ENCODE measurements at places on chromosomes 7 and 10.

DNA sequence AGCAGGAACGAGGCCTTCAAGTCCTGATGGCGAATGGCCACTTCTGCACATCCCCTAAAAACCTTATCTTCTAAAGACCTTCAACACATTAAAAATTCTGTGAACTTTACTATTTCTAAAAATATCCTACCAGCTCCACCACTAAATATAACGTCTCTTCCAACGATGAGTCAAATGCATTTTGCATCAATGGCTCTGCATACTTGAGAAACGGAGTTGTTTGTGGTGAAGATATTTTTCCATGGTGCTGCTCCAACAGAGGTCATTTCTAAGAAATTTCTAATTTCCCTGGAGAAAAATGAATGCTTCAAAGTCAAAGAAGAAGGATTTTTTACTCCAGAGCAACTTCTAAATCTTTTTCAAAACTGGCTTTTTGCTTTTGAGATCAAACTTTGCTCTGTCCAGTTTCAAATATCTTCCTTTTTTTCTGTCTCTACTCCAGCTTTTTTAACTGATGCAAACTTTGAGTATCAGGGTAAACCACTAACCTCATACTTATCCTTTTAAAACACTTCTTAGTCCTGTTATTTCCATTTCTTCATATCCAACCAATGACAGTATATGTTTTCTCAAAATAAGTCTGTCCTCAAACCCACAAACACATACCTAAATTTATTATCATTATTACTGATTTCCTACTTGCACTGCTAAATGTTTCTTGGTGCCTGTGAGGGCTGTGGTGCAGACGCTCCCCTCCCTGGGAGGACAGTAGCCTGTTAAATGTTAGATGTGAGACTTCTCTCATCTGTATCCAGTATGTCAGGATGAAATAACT, 258.1 kb downstream of the KLF6 start:
- DNase-seq, result peak; percentile 89

DNA sequence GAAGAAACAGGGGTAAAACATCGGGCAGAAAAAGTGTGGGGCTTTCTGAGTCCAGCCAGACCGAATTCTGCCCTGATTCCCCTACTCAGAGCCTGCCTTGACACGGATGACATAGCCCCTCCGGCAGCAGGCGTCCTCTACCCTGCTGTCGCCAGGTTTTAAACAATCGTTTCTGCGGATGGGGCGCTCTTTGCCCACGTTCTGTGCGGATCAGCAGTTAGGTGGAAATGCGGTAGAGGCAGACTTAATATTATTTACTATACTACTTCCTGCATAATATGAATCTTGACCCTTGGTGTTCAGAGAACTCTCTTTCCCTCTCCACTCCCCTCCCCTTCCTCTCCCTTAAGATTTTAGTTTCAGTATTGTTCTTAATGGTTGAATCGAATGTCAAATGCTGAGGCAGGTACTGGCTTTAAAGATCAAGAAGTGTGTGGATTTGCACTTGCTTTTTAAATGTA, 2.4 kb downstream of the GATA3 start:
- DNase-seq, result no peak

GRCh38 chr10:109411917-109412316, 511.4 kb downstream of the XPNPEP1 start:
- DNase-seq, result no peak

GRCh38 chr7:71925663-71926062, 486.5 kb downstream of the CALN1 start:
- DNase-seq, result no peak

DNA sequence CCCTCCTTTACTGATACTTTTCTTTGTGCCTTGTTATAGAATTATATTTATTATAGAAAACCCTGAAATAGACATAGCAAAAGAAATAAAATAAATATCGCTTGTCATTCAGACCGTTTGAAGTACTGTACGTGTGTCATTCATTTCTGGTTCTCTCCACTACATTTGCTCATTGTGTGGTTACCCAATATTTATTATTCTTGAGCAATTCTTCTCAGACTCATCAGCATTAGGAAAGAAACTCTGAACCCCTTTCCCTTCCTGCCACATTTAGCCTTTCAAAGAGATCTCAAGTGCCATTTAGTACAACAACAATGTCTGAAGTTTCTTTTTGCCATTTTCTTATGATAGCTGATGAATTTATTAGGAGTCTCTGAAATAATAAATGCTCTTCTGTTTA, 154.1 kb downstream of the KIAA1217 start:
- peak; percentile 37 for DNase-seq

DNA sequence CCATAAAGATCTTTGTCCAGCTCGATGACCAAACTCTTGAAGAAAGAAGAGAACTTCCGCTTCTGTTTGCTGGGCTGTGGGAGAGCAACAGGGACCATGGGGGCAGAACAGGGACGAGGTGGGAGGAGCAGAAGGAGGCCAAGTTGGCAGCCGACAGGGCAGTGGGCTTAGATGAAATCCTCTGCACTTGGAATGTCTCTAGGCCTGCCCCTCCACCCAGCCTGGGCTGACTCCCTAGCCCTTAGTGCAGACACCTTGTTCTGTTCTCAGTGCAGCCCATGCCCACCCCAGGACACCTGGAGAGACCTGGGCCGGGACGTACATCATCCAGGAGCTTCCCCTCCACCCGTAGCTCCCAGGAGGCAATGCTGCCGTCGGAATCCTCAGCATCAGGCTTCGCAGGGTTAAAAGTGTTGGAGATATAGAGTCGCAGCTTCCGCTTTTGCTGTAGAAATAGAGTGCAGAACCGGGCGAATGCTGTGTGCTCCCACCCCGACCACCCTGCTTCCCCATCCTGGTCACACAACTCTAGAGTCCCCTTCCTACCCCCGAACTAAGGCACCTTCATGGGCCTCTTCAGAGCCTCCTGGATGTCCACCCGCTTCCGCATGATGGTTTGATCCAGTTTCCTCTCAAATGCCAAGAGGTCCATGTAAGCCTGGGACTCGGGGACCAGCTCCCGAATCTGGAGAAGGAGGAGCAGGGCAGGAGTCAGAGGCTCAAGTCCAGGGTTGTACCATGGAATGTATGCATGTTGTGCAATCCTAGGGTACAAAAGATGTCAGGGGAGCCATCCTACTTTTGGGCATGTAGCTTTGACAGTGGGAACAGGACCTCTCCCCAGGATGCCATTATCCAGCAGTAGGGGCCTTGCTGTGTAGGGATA, 6.1 kb downstream of the SMARCD3 start:
- no peak for DNase-seq
